SK-N-SH (cell line): ENCODE measurements at places on chromosomes 12 and 14. TPM values are rescaled to one million over a fixed set of nuclear protein-coding genes. Genes with fewer than 3 reads are reported as not detected.

GPD1 gene
- polyA plus RNA-seq, result 0.07 and 0.26 TPM in 2 replicates

KRT5 gene
- polyA plus RNA-seq, result not detected in 2 replicates

TMCC3 gene
- polyA plus RNA-seq, result 0.42 and 0.53 TPM in 2 replicates

TEAD4 gene
- polyA plus RNA-seq, result 21.1 and 27.1 TPM in 2 replicates

RGS6 gene
- polyA plus RNA-seq, result not detected in 2 replicates

FAIM2 gene
- 6.3 and 11.3 TPM in 2 replicates for polyA plus RNA-seq

SCNN1A gene
- polyA plus RNA-seq, result 0.71 and 1.6 TPM in 2 replicates

ARHGEF40 gene
- 58.8 and 64.2 TPM in 2 replicates for polyA plus RNA-seq

MAP1LC3B2 gene
- polyA plus RNA-seq, result 0.76 and 0.81 TPM in 2 replicates

TEP1 gene
- polyA plus RNA-seq, result 12.1 and 13.3 TPM in 2 replicates

CFAP73 gene
- not detected in 2 replicates for polyA plus RNA-seq

PRKCH gene
- polyA plus RNA-seq, result 3.9 and 4.2 TPM in 2 replicates
